ENCODE measurements at places on chromosomes 16 and 17. TPM values are rescaled to one million over a fixed set of nuclear protein-coding genes. Genes with fewer than 3 reads are reported as not detected.

GRCh38 chr17:33115366-33115765 is 123.7 kb downstream of the SPACA3 start:
- H3K4me1 ChIP-seq, result no peaks in the 10 kb centered on the region
- H3K27me3 ChIP-seq, result no peaks in the 10 kb centered on the region
- DNase-seq, result no peak
- H3K27ac ChIP-seq, result no peak overlapping the region

DNA sequence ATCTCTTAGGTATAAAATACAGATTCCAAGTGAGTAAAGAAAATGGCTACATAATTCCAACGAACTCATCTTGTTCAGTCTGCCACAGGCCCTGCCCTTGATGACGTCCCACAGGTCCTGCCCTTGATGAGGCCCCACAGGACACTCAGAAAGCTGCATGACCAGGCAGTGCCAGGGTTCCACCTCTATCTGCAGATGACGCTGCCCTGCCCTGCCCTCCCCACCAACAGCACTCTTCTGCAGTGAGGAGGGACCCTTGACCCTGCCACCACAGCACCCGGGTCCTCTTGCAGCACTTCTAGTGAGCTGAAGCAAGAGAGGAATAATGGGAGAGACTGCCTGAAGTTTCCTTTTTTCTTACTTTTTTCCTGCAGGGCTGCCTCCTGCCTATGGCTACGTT is 118.4 kb downstream of the VPS53 start:
- no peak overlapping the region for H3K27ac ChIP-seq
- no peak overlapping the region for H3K4me3 ChIP-seq
- no peaks in the 10 kb centered on the region for H3K4me1 ChIP-seq
- no peaks in the 10 kb centered on the region for H3K36me3 ChIP-seq
- no peak for DNase-seq

DNA sequence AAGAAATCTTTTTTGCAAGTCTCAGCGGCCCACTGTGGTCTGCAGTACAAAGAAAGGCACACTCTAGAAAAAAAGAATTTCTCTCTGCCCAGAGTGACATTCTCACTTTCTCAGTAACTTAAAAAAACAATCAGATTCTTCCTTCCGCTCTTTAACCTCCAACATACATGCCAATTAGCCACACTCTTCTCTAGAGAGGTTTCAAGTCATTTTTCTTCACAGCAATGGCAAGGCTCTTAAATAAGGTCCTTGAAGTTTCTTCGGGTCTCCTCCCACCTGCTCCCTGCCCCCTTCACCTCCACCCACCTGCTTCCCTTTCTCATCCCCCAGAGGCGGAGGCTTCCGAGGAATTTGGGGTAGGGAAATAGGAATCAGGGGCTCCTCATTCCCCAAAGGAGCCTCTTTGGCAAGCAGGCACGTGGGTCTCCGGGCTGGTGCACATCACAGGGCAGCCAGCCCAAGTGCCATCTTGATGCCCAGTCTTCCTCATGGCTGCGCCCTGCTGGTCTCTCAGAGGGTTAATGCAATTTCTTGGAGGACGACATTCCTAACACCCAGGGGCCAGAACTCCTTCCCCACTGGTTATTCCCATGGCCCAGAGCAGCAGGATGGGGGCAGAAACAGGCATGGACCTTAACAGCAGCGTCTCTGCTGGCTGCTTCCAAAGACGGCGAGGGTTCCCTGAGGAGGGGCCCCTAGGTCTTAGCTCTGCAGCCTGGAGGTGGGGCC is 855 bp upstream of the MEOX1 start:
- DNase-seq, result no peak
- no peaks in the 10 kb centered on the region for H3K36me3 ChIP-seq
- H3K4me3 ChIP-seq, result no peak overlapping the region
- no peaks in the 10 kb centered on the region for H3K27me3 ChIP-seq
- H3K4me1 ChIP-seq, result no peaks in the 10 kb centered on the region

DNA sequence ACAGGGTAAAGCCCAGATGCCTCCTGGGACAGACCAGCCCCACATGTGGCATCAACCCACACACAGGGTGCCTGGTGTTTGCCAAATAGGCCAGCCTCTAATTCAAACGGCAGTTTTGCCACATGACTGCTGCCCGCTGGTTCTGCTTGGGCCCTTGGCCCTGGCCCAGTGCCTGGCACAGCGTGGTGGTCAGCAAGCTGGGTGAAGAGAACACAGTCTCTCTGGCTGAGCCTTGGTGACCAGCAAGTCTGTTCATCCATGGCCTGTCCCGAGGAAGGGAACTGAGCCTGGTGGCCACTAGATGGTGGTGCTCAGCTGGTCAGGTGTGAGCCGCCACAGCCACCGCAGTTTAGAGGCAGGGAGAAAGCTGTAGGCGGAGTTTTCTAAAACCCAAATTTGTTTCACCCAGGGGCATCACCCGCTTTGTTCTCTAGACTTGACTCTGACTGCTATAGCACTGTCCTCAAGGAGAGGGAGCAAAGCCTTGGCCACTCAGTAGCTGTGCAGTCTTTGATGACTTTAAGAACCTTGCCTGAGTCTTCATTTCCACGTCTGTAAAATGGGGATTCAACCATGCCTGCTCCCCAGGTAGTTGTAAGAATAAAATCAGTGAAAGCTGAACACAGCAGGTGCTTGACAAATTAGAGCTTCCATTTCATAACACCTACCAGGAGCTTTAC is 4.7 kb upstream of the GFAP start:
- no peak overlapping the region for H3K27ac ChIP-seq
- H3K4me3 ChIP-seq, result no peak overlapping the region
- H3K36me3 ChIP-seq, result no peaks in the 10 kb centered on the region
- H3K4me1 ChIP-seq, result no peaks in the 10 kb centered on the region
- no peaks in the 10 kb centered on the region for H3K27me3 ChIP-seq

GRCh38 chr17:2025622-2026309 is 632 bp upstream of the RTN4RL1 start:
- DNase-seq, result peak; percentile 76
- no peaks in the 10 kb centered on the region for H3K36me3 ChIP-seq
- H3K27ac ChIP-seq, result no peak overlapping the region
- H3K27me3 ChIP-seq, result no peaks in the 10 kb centered on the region
- H3K4me1 ChIP-seq, result peaks cover 5% of the 10 kb centered on the region

DNA sequence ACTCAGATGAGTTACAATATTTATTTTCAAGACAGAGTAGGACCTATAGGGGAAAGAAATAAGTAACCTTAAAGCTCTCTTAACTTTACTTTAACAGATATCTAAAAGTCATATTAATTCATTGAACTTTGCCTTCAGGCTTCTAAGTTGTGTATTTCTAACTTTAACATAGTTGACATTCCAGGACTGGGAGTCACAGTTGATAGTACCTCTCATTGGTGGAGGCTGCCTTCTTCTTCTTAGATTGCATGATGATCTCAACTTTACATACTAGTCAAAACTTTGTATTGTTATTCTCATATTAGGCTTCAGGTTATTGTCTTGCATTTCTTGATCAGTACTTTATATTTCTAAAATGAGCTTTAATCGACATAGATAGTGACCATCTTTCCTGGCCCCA is 350.1 kb upstream of the KIF2B start:
- no peaks in the 10 kb centered on the region for H3K4me1 ChIP-seq
- H3K36me3 ChIP-seq, result no peaks in the 10 kb centered on the region
- H3K4me3 ChIP-seq, result no peak overlapping the region

DNA sequence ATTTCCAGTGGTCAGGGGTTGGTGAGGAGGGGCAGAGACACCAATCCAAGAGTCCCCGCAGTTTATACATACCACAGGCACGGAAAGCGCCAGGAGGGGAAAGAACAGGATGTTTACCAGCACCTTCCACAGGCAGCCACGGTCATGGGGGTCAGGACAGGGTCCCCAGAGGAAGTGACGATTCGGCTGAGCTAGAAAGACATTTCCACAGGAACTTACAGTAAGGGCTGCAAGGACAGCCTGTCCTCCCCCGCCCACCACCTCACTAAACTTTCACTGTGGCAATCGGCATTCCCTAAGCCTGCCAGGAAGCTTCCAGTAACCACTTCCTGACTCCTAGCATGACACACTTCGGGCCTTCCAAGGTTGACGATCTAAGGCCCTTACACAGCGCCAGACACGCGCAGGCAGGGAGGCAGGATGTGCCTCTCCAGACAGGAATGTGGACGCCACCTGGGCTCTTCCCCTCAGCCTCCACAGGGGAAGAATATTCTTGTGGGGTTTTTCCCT is 1.2 kb upstream of the MT2A start:
- H3K36me3 ChIP-seq, result no peaks in the 10 kb centered on the region
- no peak overlapping the region for H3K4me3 ChIP-seq
- H3K27ac ChIP-seq, result peak overlapping the region; percentile 79
- no peaks in the 10 kb centered on the region for H3K27me3 ChIP-seq
- H3K4me1 ChIP-seq, result peaks cover 27% of the 10 kb centered on the region

DNA sequence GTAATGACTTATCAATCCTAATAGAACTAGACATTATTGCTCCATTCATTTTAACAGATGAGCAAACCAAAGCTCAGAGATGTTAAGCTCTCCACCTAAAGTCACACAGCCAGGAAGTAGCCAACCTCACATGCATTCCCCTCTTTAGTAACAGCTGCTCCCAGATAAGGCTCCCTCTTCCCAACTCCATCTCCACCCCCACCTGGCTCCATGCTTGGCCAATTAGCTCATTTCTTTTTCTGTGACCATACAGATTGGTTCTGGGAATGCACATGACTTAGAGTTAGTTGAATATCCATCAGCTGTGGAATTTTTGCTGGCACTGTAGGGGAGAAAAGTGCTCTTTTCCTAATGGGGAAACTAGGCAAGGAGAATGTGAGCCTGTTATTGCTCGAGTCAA is 13.0 kb downstream of the CBLN1 start:
- H3K27ac ChIP-seq, result no peak overlapping the region
- no peaks in the 10 kb centered on the region for H3K36me3 ChIP-seq
- H3K4me3 ChIP-seq, result no peak overlapping the region
- DNase-seq, result no peak
- H3K27me3 ChIP-seq, result no peaks in the 10 kb centered on the region

- no peak overlapping the region for H3K4me3 ChIP-seq
- no peaks in the 10 kb centered on the region for H3K4me1 ChIP-seq
Measured at GRCh38 chr17:51901242-51901641, 257.3 kb downstream of the CA10 start.

DNA sequence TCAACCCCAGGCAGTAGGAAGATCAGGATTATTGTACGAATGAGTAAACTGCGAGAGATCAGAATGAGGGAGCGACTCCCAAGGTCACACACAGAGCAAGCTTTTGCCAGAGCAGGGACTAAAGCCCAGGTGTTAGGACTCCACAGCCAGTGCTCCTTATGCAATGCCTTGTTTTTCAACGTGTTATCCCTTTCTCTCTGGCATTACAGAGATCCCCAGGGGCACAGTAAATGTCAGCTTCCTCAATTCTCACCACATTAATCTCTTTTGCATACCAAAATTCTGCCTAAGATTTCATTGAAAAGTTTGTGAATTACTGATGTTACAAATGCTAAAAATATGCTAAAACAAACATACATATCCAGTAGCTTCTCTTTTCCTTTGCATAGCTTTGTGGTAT is 68.1 kb upstream of the CES5A start:
- H3K4me1 ChIP-seq, result no peaks in the 10 kb centered on the region
- H3K4me3 ChIP-seq, result no peak overlapping the region
- DNase-seq, result no peak
- H3K27me3 ChIP-seq, result no peaks in the 10 kb centered on the region
- no peak overlapping the region for H3K27ac ChIP-seq

STAT5A gene
- 58.2 TPM for total RNA-seq

GRCh38 chr17:73232587-73233373 is 28.9 kb downstream of the CPSF4L start:
- no peaks in the 10 kb centered on the region for H3K27me3 ChIP-seq
- H3K4me3 ChIP-seq, result peak overlapping the region; percentile 78
- peak overlapping the region; percentile 71 for H3K27ac ChIP-seq
- H3K36me3 ChIP-seq, result no peaks in the 10 kb centered on the region

- no peak overlapping the region for H3K4me3 ChIP-seq
- H3K27ac ChIP-seq, result no peak overlapping the region
- no peaks in the 10 kb centered on the region for H3K4me1 ChIP-seq
- H3K36me3 ChIP-seq, result no peaks in the 10 kb centered on the region
Measured at GRCh38 chr17:4751932-4752331, 12.2 kb upstream of the CXCL16 start.

CDH15 gene
- total RNA-seq, result not detected

HLF gene
- total RNA-seq, result 40.8 TPM

TBC1D3 gene
- not detected for total RNA-seq

DNA sequence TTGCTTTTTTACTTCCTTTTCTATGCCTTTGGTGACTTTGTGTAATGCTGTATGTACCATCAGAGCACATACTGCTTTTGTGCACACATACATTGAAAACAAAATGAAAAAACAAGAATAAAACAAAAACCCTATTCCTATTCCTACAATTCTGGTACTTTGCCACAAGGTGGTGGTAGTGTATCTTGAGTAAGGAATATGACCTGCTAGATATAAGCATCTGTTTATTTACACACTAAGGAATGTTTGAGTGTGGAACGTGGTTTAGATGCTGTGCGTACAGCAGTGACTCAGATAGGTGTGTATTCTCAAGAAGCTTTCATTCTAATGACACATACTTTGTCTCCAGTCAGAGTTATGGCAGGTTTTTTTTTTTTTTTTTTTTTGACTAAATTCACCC is 606.2 kb downstream of the WWOX start:
- H3K27ac ChIP-seq, result no peak overlapping the region
- no peaks in the 10 kb centered on the region for H3K4me1 ChIP-seq
- H3K27me3 ChIP-seq, result no peaks in the 10 kb centered on the region
- DNase-seq, result no peak

DHRS7C gene
- not detected for total RNA-seq

GRCh38 chr16:2715064-2715463 is 5.0 kb downstream of the PRSS27 start:
- H3K27ac ChIP-seq, result no peak overlapping the region
- DNase-seq, result no peak
- no peaks in the 10 kb centered on the region for H3K36me3 ChIP-seq

DNA sequence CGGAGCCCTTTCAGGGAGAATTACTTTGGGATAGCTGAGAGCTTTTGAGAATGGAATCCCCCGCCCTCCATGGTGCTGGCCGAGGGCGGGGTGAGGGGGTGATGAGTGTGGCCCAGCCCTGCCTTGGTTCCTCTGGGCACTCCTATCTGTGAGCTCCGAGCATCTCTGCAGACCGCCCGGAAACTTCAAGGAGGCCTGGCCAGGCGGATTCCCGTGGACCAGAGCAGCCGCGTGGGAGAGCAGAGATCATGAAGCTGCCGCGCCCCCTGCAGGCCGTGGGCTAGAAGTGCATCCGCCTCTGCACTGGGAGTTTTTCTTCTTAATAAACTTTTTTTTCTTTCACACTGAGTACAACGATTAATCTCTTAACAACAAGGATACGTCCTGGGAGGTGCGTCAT is 392.9 kb upstream of the EEF2KMT start:
- no peaks in the 10 kb centered on the region for H3K36me3 ChIP-seq
- no peaks in the 10 kb centered on the region for H3K4me1 ChIP-seq
- H3K27ac ChIP-seq, result no peak overlapping the region

Measured in ovary (tissue), 10 donors.